Activated gamma-delta T cell treated with Interleukin-2 at 50 U/mL for 16 hours (primary cell): ENCODE measurements at places on chromosomes 6 and 20.

GRCh38 chr20:6055981-6056569 is 2.2 kb upstream of the LRRN4 start:
- DNase-seq: no peak

GRCh38 chr6:328136-328670 is 35.9 kb downstream of the DUSP22 start:
- DNase-seq: no peak

- DNase-seq: no peak
These were observed 119.8 kb downstream of the NFATC2 start for GRCh38 chr20:51422514-51423289.

GRCh38 chr6:46500382-46500781 is 9.1 kb upstream of the RCAN2 start:
- DNase-seq: no peak

DNA sequence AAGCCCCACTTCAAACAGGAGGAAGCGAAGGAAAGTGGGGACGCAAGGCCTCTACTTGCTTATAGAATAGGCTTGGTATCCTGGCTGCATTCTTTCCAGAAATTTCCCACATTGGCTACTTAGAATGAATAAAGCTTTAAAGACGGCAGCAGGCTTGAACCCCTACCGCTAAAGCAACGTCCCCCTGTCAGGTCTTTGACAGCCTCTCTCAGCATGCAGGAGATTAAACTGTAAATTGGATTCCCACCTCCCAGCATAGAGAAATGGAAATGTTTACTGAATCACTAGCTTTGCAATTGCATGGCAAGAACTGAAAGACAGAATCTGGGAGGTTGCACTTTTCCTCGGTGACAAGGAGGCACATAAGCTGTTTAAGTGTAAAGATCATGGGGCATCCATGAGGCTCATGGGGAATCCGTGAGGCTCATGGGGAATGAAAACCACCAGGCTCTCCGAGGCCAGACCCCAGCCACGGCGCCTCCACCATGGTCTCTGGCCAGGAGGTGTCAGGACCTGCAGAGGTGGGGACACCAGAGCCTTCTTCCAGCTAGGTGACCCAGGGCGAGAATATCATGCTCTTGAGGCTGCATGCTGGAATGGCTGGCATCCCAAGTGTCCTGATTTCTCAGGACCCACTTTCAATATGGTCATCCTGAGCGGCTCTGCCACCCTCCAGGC is 10.3 kb downstream of the LEMD2 start:
- no peak for DNase-seq

DNA sequence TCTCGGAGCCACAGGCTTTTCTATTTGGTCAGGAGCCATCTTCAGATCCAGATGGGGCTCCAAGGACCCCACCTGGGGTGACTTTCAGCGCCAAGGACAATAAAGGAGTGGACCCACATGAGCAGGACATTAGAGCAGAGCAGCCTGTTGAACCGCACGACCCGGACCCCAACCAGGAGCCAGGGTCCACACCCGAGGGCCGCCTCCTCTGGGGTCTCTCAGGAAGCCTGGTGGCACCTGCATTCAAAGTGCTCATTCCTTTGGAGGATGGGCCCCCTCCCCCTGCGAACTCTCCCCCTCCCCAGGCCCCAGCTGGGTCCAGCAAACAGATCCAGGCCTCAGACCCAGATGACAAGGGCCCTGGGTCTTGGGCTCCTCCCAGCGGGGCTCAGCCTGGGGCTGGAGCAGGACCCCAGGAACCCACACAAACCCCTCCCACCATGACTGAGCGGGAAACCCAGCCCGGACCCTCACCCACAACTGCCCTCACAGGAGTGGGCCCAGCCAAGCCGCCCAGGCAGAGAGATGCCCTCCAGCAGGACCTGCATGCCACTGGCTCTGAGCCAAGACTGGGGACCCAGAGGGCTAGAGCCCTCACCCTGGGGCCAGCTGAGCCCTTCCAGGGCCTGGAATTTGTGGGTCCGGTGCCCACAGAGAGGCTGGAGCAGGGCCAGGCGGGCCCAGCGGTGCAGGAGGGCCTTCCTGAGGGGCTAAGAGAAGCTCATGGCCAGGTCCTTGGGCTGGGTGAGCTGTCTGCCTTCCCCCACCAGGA is 23.9 kb downstream of the RAB44 start:
- DNase-seq: no peak

DNA sequence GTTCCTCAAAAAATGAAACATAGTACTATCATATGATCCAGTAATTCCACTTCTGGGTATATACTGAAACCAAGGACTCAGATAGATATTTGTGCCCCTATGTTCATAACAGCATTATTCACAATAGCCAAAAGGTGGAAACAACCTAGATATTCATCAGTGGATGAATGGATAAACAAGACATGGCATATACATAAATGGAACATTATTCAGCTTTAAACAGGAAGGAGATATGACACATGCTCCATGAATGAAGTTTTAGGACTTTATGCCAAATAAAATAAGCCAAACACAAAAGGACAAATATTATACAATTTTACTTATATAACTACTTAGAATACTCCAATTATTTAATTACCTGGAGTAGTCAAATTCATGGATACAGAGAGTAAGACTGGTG is 16.4 kb downstream of the PLCB1 start:
- DNase-seq: no peak

DNA sequence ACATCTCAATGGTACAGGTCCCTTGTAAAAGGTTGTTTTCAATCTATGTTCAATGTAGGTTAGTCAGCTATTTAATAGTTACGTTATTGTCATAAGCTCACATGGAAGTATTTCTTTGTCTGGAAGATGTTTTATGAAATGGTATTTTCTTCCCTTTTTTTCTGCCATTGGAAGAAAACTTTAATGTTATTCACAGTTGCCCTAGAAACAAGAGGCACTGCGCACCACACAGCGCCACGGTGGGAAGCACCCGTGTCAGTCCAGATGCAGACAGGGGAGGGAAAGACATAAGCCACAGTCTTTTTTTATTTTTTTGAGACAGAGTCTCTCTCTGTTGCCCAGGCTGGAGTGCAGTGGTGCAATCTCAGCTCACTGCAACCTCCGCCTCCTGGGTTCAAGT is 82.1 kb downstream of the GCNT2 start:
- no peak for DNase-seq

DNA sequence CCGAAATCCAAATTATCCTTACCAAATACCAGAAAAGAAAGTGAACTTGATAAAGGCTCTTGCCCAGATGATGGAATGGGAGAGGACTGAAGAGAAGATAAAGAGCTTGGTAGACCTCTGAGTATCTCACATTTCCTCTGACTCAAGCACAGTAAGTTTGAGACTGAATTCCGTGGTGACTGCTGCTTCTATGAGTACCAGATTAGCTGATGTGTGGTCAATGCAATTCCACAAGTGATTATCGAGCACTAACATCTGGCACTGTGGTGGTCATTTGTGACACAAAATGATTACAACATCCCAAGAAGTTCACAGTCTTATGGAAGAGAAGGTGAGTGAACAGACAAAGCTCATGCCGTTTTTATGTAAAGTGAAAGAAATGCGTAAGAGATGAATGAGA is 2.6 kb upstream of the RPS6KA2 start:
- no peak for DNase-seq

DNA sequence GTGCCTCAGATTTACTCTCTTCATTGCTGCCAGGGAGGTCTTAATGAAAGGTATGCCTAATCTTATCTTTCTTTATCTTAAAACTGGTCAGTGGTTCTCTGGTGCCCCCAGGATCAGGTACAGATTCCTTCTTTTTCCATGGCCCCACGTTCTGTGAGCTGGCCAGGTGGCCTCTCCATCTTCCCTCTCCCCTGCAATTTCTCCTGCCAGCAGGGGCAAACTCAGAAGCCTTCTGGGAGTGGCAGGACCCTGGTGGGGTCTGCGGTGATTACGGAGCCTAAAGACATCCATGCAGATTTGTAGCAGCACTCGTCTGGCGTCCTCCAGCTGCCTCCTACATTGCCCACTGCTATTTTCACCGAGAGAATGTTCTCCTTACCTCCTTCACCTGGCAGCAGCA is 95.8 kb downstream of the CCDC170 start:
- DNase-seq: no peak

- DNase-seq: no peak
These were observed 169.9 kb downstream of the QRSL1 start for GRCh38 chr6:106799031-106799894.

DNA sequence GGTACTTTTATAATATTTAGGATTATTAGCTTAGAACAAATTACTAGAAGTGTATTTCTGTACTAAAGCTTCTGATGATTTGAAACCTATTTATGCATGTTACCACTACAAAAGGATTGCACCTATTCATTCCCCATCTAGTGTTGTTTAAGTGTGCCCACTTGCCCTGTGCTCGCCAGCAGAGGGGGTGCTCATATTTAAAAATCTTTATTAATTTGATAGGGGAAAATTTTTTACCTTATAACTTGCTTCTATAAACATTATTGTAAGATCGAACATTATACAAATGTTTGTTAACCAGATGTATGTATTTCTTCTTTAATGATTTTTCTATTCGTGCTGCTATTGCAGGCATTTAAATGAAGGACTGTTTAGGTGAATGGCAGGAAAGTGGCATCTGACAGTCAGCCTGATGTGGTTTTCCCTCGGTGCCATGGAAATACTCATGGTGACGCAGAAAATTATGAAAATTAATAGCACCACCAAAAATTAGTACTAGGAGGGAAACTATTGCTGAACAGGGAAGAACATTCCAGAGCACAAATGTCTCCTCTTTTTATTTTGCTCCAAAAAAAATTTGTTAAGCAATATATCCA is 44.1 kb upstream of the FNDC1 start:
- no peak for DNase-seq

DNA sequence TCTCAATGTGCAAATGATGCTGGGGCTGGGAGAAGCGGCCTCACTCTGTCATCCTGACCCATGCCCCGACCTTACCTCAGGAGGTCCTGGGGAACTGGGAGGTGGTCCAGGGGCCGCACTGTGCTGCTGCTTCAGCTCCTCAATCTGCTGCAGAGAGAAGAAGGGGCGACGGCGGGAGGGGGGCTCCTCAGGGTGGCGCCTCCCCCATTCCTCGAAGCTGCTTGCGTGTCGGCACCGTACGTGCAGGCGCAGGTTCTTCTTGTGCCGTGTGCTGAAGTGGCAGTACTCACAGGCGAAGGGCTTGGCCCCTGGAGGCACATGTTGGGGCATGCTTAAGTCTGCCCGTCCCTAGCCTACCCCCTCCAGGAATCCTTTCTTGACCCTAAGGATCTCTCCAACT is 12.9 kb downstream of the ZNF335 start:
- no peak for DNase-seq

GRCh38 chr6:73375216-73375615 is 5.5 kb upstream of the OOEP start:
- no peak for DNase-seq

GRCh38 chr6:5067305-5067704 is 17.8 kb upstream of the PPP1R3G start:
- DNase-seq: no peak

DNA sequence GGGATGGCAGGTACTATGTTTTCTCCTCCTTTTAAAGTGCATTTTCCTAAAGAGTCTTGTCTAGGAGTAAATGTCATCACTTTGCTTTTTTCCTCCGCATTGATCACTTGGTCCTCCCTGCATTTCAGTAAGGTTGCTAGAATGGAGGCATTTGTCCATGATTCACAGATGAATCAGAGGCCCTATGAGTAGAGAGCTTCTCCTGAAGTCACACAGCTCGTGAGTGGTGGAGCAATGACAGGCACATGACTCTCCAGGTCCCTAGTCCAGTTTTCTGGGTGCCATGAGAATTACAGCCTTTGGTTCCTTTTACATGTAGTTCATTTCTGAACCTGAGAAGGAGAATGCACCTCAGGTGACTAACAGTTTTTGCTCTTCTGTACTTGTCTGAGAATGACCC is 50.5 kb downstream of the HLA-A start:
- DNase-seq: no peak

- peak; percentile 73 for DNase-seq
These were observed 4.6 kb upstream of the OSER1 start for GRCh38 chr20:44215125-44215524.

DNA sequence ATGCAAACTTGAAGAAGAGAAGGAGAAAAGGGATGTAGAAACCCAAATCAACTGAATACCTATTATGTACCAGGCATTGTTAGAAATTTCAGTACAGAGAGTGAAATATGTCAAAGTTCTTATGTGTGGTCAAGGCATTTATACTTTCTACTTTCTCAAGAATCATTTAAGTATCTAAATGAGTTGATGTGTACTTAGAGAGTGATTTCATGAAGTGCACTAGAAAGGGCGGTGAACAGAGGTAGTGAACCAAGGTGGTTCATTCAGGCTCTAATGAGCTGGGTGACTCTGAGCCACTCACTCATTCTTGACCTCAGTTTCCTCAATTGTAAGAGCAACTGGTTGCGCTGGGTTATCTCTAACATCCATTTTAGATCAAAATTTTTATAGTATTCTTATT is 3.3 kb downstream of the PDE7B start:
- no peak for DNase-seq

- no peak for DNase-seq
These were observed 72.0 kb downstream of the LY86 start for GRCh38 chr6:6660339-6661045.

GRCh38 chr6:20722455-20722854 is 188.2 kb downstream of the CDKAL1 start:
- DNase-seq: no peak

GRCh38 chr6:56594699-56595098 is 48.0 kb downstream of the DST start:
- DNase-seq: no peak

DNA sequence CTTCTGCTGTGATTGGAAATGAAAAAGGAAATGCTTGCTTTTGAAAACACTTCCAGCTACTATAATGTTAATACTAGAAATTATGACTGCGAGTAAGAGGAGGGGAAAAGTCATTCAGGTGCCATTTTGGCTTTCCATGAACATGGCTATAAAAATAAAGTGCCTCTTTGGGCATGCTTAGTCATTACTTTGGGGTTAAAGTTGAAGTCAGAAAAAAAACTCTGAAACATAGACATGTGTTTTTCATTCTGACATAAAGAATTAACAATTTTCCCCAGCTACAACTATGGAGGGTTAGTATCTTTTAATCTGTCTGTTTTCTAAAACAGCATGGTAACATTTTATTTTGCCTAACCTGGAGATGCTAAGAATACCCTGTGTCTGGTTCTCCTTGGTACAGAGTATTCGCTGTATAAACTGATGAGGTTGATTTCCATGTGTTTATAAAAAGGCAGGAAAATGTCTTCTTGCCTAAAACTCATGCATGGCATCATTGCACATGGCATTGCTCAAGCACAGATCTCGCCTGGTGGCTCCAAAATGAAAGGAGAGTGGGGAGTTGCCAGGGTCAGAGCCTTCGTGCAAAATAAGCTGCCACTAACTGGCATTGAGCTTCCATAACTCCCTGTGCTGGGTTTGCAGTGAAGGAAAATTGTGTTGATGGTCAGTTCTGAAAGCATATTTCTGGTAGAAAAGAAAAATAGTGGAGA is 188.9 kb downstream of the KCNQ5 start:
- no peak for DNase-seq

- no peak for DNase-seq
These were observed 136.3 kb downstream of the CFAP61 start for GRCh38 chr20:20188647-20189046.

DNA sequence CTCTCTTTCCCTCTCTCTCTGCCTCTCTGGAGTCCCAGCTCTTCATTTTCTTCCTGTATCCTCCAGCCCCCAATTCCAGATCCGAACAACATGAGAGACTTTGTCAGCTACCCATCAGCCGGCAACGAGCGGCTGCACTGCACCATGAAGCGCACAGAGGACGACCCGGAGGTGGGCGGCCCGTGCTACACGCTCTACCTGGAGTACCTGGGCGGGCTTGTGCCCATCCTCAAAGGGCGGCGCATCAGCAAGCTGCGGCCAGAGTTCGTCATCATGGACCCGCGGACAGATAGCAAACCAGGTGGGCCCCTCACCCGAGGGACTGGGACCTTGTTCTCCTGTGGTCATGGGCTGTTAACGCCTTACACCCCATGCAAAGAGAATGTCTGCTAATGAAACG is 78.9 kb upstream of the TMEM181 start:
- no peak for DNase-seq
